ENCODE measurements at places on chromosomes 11 and 22. TPM values are rescaled to one million over a fixed set of nuclear protein-coding genes. Genes with fewer than 3 reads are reported as not detected.

- no peak for DNase-seq
Measured at GRCh38 chr11:132858223-132858622, 674.1 kb downstream of the OPCML start.

- DNase-seq = no peak
Measured at GRCh38 chr11:69804769-69805508, 14.3 kb downstream of the FGF3 start.

- no peak for DNase-seq
Measured at GRCh38 chr11:35323076-35323868, 96.1 kb downstream of the SLC1A2 start.

GRCh38 chr22:38177044-38177443 is 4.6 kb downstream of the PLA2G6 start:
- DNase-seq = no peak

DNA sequence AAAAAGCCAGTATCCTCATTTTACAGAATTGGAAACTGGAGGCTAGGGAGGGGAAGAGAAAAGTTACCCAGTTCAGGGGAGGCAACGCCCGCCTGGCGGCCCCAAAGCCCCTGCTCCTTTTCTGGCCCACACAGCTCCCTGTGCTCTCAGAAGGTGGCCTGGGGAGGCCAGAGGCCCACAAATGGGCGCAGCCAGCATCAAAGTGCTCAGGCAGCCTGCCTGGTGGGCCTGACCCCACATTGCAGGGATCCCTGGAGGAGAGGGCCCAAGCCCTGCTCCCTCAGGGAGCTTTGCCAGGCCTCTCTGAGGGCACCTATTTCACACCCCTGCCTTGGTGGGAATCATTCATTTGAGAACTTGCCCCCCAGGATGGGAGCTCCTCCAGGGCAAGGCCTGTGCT is 42.5 kb downstream of the ARRB1 start:
- no peak for DNase-seq

GRCh38 chr11:16767137-16767536 is 28.7 kb downstream of the C11orf58 start:
- no peak for DNase-seq

- DNase-seq = no peak
Measured at GRCh38 chr22:49160261-49161001, 667.2 kb downstream of the BRD1 start.

DNA sequence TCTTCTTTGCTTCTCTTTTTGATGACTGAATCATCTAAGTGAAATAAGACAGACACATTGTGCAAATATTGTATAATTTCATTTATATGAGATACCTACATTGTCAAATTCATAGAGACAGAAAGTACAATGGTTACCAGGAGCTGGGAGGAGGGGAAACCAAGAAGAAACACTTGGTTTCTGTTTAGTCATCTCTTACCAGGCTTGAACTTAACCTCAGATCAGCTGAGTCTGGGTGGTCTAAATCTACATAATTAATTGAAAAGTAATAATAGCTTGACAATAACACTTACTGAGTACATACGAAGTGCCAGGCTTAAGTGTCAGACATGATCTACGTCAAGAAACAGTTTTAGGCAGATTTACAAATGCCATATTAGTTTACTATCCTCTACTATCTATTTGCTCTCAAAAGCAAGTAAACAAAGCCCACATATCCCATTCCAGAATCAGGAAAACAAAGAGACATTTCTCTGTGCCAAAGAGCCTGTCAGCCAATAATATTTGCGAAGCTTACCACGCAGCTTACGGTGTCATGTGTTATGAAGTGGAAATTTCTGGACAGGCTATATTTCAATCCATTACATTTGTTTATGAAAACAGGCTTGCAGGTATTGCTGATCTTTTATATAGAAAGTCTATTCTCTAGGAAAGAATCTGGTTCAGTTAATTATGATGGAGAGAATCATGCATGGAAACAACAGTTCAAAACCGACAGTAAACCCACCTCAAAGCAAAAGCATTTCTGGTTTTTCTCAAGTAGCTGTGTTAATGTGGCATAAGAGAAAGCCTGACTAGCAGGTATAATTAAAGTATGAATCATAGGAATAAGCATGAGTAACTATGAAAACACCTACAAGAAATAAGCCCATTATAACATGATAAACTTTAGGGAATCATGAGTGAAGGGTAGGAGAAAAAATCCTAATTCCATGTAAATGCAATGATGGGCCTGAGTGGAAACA is 2.7 kb upstream of the ARHGAP42 start:
- no peak for DNase-seq

DNA sequence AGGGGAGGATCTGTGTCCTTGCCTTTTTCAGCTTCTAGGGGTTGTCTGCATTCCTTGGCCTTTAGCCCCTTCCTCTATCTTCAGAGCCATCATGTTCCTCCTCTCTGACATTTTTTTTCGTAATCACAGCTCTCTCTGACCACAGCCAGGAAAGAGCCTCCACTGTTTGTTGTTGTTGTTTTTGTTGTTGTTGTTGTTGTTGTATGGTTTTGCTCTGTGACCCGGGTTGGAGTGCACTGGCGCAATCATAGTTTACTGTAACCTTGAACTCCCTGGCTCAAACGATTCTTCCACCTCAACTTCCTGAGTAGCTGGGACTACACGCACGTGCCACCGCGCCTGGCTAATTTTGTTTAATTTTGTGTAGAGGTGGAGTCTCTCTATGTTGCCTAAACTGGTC is 55.3 kb upstream of the KCNQ1OT1 start:
- no peak for DNase-seq

DNA sequence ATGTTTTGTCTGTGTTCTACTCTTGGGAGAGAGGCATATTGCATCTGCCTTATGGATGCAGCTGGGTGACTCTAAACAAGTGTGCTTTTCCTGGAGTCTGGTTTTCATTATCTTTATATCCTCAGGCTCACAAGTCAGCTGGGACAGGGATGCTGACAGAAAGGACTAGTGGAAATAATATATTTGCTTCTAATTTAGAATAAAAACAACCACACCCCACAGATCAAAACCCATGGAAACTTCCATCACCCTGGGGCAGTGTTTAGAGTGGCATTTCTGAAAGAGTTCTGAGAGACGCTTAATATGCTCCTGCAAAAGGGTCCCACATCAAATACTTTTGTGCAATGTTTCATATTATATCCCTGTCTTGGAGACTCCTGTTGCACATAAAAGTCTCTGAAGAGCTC is 20.8 kb downstream of the KCNE3 start:
- no peak for DNase-seq

- no peak for DNase-seq
Measured at GRCh38 chr11:1205121-1205986, 17.5 kb upstream of the MUC5B start.

GRCh38 chr11:128399251-128400121 is 187.9 kb downstream of the ETS1 start:
- DNase-seq = no peak

DNA sequence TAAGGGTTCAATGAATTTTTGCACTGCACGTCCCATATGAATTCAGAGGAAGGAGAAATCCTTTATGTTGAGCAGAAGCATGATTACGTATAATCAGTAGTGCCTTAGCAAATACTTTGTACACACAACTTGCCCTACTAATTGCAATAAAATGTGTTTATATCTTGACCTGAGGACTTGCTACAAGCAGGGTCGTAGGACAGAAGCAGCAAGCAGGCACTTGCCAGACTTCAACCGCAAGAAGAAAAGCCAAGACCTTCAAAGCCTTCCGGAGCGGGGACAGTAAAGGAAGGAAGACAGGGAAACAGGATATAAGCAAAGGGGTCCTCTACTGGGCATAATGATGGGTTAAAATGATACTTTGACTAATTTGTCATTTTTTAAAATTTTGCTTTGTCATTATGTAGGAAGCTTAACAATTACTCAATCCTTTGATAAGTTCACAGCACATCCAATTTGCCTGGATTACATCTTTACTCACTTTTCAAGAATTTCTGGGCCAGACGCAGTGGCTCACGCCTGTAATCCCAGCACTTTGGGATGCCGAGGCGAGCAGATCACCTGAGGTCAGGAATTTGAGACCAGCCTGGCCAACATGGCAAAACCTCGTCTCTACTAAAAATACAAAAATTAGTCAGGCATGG is 23.2 kb upstream of the UBASH3B start:
- DNase-seq = no peak

GRCh38 chr22:17403906-17404305 is 34.6 kb downstream of the CECR2 start:
- no peak for DNase-seq

- no peak for DNase-seq
Measured at GRCh38 chr11:27282806-27283205, 80.2 kb downstream of the CCDC34 start.

GRCh38 chr11:86800076-86800959 is at the start of gene PRSS23:
TSS of gene PRSS23 (plus strand) at chr11:86800542. CDS start at chr11:86807644, 7,102 bp downstream.
- DNase-seq = no peak

- DNase-seq = no peak
Measured at GRCh38 chr22:48639896-48640748, 1187.6 kb downstream of the BRD1 start.

DNA sequence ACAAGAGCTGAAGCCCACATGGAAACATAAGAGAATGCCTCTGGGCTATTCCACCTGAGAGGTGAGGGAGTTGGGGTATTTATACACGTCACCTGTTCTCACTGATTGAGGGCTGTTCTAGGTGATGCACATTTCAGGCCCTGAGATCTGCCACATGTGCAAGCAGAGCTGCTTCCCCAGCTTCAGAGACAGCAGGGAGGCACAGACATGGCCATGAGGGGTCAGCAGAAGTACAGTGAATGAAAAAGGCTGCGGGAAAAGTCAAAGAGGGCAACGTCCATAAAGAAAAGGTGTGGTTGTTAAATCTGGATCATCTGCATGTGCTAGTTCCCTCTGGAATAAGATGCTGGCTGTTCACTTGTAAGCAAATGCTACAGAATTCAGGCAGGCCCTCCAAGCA is 75.4 kb downstream of the GAB4 start:
- DNase-seq = no peak

- DNase-seq = no peak
Measured at GRCh38 chr11:98800696-98801095, 220.1 kb upstream of the CNTN5 start.

DNA sequence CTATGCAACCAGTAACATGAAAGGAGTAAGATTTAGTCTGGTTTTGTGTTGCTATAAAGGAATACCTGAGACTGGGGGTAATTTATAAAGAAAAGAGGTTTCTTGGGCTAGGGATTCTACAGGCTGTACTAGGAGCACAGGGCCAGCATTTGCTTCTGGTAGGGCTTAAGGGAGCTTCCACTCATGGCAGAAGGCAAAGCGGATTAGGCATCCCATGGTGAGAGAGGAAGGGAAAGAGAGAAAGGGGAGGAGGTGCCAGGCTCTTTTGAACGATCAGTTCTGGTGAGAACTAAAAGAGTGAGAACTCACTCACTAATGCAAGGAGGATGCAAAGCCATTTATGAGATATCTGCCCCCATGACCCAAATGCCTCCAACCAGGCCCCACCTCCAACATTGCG is 283.2 kb downstream of the OPCML start:
- DNase-seq = no peak

DNA sequence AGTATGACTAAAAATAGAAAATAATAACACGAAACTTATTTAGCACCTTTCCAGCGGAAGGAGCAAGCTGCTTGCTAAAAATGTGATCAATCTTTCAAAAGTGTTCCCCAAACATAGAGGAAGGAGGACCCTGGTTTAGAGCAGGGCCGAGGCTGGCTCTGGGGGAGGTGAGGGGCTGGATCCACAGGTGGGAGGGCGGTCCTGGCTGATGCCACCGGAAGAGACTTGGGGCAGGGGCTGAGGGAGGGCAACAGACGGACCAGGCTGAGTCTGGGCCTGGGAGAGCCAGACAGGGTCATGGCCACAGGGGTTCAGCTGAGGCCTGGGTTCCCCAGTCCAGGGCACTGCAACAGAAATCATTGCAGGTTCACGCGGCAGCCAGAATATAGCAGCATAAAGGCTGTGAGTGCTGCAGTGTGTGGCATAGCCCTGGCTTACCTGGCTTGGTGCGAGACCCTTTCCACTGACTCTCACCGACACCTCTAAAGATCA is 143.3 kb downstream of the CACNA1I start:
- DNase-seq = no peak

- no peak for DNase-seq
Measured at GRCh38 chr22:41910050-41911000, 4.5 kb downstream of the SHISA8 start.

DNA sequence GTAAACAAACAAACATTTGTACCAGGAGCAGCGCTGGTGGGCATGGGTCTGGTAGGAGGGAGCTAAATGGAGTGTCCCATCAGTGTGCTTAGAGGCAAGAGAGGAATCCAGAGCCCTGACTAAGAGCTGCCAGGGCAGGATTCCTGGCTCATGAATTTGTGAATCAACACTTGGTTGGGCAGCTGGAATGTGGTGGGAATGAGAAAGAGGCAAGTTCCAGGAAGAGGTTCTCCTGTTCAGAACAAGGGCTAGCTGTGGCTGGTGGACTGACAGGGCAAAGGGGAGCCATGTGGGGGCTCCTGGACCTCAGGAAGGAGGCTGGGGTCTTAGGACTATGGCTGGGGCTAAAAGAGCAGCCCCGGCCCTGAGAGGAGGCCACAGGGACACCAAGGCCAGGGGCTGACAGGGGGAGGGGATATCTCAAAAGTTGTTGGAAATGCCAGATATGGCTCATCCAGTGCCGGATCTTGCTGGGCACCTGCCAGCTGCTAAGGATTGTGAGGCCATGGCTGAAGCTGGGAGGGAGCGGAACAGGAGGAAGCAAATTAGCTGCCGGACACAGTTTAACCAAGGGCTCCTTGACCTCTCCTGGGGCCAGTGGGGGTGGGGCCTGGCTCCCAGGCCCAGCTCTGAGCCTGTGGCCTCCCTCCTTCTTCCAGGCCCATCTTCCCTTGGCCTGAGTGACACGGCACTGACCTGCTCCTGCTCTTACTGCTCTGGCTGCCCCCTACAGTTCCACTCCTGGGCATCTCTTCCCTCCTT is 14.6 kb upstream of the P2RY6 start:
- DNase-seq = peak; percentile 50

GRCh38 chr11:116275635-116276034 is 497.2 kb downstream of the BUD13 start:
- DNase-seq = no peak

HOATZ gene
- polyA plus RNA-seq = 0.08 TPM

TRIM22 gene
- polyA plus RNA-seq = 7.0 TPM

MPZL2 gene
- polyA plus RNA-seq = 21.1 TPM

BIK gene
- polyA plus RNA-seq = 1.1 TPM

RHOD gene
- 8.8 TPM for polyA plus RNA-seq

RIMBP3C gene
- 0.40 TPM for polyA plus RNA-seq

ROBO4 gene
- polyA plus RNA-seq = 16.0 TPM

NFAM1 gene
- polyA plus RNA-seq = 0.96 TPM

BRSK2 gene
- 0.25 TPM for polyA plus RNA-seq

IL17REL gene
- 0.03 TPM for polyA plus RNA-seq

XBP1 gene
- polyA plus RNA-seq = 136 TPM
